A549 (cell line): ENCODE measurements at places on chromosomes 7 and 10. TPM values are rescaled to one million over a fixed set of nuclear protein-coding genes. Genes with fewer than 3 reads are reported as not detected.

GIMAP7 gene
- polyA plus RNA-seq = not detected in 3 replicates

- DNase-seq = peak; percentile 73
These were observed 23.0 kb downstream of the ASB15 start for GRCh38 chr7:123624527-123625183.

- DNase-seq = no peak
These were observed 101.5 kb upstream of the MTPN start for GRCh38 chr7:136078630-136079029.

- DNase-seq = no peak
These were observed 54.8 kb downstream of the THNSL1 start for GRCh38 chr10:25071227-25071626.
